Peyer's patch (tissue), 4 donors: ENCODE measurements at places on chromosomes 3 and 15.

- DNase-seq: peak; percentile 64
Measured at GRCh38 chr3:53845103-53845880, 927 bp downstream of the CHDH start.

DNA sequence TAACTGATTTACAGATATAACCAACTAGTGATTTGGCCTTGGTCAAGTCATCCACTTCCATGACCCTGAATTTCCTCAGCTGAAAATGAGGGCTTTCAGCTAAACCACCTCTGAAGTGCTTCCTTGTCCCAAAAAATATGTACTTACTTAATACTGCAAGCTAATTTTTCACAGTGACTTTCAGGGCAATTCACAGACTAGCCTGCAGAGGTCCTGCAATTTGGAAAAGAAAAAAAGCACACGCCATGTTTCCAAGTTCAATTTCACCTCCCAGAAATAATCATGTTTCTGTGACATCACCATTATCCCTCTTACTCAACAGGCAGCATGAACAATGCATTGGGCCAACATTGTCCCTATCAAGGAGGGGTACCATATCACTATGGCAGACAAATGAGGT lies 218.2 kb downstream of the SHOX2 start:
- no peak for DNase-seq

- no peak for DNase-seq
Measured at GRCh38 chr15:59420986-59421618, 16.9 kb upstream of the FAM81A start.

DNA sequence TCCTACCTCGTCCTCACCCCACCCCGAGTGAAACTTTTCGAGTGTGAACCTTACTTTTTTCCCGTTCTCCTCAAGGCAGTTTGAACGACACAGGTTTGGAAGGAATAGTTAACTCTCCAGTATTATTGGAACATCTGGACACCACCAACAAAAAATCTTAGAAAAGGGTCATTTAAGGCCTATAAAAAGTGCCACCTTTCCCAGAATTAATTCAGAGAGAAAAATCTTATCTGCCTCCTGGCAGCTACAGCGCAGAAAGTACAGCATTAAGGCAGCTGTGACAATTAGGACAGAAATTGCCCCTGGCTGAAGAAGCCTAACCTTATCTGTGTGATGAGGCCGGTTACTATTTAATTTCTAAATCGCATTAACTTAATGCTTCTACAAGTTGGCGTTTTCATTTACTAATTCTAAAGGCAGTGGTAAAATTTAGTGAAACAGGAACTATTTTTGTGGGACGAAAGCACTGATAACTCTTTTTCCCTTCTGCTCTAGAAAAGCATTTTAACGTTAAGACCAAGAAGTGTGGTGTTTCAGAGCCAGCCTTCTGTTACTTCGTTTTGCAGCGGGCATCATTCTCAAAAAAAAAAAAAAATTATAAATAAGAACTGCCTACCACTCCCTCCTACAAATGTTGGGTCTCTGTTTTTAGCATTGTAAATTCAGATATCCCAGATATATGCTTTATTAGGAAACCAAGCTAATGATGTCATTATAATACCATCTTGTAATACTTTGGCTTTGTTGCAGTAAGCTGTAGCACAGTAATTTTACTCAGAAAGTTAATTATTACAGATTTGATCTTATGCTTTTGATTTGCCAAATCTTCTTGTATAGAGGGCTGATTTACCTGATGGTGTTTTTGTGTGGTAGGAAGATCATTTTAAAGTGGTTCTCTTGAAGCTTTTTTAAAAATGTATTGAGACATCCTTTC lies 1.4 kb downstream of the ATP11B start:
- no peak for DNase-seq

- DNase-seq: no peak
Measured at GRCh38 chr15:25406846-25407245, 32.0 kb downstream of the UBE3A start.

- no peak for DNase-seq
Measured at GRCh38 chr3:41792806-41793205, 169.1 kb downstream of the ULK4 start.

GRCh38 chr3:32146746-32147211 lies 40.4 kb downstream of the GPD1L start:
- DNase-seq: no peak

- DNase-seq: no peak
Measured at GRCh38 chr3:154538566-154539360, 108.8 kb upstream of the GPR149 start.

- no peak for DNase-seq
Measured at GRCh38 chr15:78507831-78508160, 419 bp downstream of the HYKK start.

GRCh38 chr3:108822123-108822897 lies at the start of gene TRAT1:
Gene TRAT1, plus strand, starts transcription at chr3:108822786. Its CDS starts 142 bp downstream, at chr3:108822928.
- no peak for DNase-seq

- DNase-seq: no peak
Measured at GRCh38 chr3:114674036-114674435, 380.2 kb downstream of the TIGIT start.

DNA sequence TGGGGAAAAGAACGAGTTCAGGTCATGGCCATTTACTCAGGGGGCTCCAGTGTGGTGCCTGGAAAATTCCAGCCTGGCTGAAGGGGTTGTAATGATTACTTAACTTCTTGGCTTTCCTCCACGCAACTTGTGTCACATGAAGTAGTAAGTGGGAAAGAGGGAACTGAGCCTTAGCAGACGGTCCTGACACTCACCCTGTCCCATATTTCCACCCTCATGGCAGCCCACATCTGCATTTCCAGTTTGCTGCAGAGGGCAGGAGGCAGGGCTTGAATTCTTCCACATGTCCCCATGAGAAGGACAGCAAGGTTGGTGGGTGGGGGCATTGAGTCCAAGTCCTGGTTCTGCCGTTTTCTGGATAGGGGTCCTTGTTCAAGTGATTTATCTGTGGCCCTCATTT lies 7.8 kb upstream of the CAMP start:
- DNase-seq: no peak

DNA sequence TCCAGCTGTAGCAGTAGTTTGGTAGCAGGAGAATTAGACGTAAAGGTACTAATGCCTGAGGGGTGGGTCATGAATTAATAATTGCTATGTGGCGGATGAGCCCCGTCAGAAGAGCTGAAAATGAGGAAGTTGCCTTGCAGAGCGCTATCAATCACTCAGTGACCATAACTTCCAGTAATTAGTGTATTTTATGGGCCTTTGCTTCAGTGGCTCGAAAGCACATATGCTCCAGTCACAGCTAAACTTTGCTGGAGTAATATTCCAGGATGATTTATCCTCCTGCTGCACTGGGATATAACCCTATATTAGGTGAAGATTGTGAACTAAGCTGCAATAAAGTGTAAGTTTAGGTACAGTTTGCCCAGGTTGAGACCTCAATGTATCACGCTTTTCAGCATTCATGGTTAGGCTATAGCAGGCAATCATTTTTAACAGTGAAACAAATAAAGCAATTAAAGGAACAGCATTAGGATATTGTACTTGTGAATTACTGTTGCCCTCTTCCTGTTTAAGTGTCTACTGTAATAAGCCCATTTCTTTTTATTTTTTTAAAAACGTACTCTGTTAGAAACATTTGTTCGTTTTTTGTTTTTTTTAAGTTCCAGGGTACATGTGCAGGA lies 104.6 kb upstream of the SKOR1 start:
- no peak for DNase-seq

DNA sequence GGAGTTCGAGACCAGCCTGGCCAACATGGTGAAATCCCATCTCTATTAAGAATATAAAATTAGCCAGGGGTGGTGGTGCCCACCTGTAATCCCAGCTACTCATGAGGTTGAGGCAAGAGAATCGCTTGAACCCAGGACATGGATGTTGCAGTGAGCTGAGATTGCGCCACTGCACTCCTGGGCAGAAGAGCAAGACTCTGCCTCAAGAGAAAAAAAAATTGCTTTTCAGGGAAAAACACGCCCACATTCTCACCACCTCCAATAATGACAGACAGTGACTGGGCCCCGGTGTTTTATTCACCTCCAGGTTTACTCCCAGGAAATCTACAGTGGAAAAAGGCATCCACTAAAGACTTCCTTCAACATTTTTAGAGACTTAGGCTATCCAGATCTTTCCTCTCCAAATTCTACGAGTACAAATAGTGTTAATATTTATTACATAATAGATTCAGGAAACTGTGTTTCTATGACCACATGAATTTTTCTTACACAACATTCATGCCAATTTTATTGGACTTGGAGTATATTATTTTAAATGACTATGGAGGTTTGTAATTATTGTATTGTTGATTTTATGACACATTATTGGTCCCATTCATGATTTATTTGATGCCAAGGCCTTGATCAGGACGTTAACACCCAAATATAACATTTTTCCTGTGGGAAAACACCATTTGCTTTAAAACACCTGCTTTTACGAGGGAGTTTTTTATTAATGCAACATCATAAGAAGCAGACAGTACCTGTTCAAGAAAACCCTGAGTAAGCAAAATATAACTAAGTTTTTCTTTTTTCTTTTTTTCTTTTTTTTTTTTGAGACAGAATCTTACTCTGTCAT lies 26.6 kb downstream of the IGF2BP2 start:
- DNase-seq: no peak

- DNase-seq: peak; percentile 38
Measured at GRCh38 chr15:76335307-76336253, 993 bp upstream of the ISL2 start.

- DNase-seq: peak; percentile 92
Measured at GRCh38 chr3:119676771-119677640, at the start of gene COX17. Gene COX17, minus strand, starts transcription at chr3:119677406. Its CDS starts 96 bp downstream, at chr3:119677310.

- peak; percentile 66 for DNase-seq
Measured at GRCh38 chr3:40713795-40714194, 189.0 kb downstream of the ZNF621 start.

GRCh38 chr15:65921780-65922179 lies 52.5 kb downstream of the RAB11A start:
- no peak for DNase-seq

GRCh38 chr3:187572441-187572840 lies 97.8 kb downstream of the SST start:
- DNase-seq: no peak

DNA sequence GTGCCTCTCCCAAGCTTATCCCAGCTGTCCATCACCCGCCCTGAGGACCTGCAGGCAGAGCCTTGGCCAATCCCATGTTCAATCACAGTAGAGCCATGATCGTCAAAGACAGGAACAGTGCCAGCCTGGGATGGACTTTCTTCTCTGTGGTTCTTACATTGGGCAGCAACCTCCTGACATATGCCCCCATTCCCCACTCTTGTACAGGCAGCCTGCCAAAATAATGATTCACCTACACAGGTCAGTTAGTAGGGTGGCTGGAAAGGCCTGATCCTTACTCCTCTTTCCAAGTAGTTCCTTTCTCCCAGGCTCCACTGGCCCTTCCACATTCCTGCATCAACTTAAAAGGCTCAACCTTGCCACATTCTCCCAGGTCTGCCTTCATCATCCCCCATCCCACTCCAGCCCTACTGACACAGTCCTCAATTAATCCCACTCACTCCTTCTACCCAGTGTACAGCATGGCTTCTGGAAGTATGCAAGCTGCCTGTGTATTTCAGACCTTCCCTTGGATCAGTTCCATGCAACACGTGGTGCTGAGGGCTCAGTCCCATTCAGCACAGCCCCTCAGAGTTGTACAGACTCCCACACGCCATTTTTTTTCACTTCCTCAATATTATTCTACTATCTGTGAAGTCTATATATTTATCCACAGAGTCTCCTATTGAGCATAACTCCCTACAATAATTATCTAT lies 189.8 kb downstream of the NTRK3 start:
- DNase-seq: no peak

GRCh38 chr3:117645561-117646242 lies 936.1 kb downstream of the TUSC7 start:
- no peak for DNase-seq
